ENCODE measurements at places on chromosomes 5 and 9.
A peak's percentile ranks its signal among the peaks of the same experiment; 100 is the strongest.

DNA sequence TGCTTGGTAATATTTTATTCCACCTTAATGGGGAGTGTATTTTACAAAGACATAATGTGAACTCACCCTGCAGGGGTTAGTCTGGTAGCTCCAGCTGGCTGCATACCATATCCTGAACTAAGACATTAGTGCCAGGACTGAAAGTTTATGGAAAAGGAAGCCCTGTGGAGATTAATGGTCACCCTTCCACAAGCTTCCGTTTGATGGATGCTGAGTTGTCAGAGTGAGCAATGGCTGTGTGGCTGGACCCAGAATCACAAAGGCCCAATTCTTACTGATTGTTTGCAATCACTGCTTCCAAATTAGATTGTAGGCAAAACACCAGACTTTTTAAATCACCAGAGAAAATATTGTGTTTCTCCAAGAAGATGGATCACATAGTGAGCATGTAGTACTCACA is 90.1 kb upstream of the TRPC7 start:
- no peak for DNase-seq

GRCh38 chr9:137301081-137301947 is 757 bp downstream of the NRARP start:
- DNase-seq: no peak

GRCh38 chr5:95403996-95404395 is 12.8 kb downstream of the FAM81B start:
- no peak for DNase-seq

GRCh38 chr5:169762338-169763095 is 125.4 kb downstream of the DOCK2 start:
- peak; percentile 61 for DNase-seq

DNA sequence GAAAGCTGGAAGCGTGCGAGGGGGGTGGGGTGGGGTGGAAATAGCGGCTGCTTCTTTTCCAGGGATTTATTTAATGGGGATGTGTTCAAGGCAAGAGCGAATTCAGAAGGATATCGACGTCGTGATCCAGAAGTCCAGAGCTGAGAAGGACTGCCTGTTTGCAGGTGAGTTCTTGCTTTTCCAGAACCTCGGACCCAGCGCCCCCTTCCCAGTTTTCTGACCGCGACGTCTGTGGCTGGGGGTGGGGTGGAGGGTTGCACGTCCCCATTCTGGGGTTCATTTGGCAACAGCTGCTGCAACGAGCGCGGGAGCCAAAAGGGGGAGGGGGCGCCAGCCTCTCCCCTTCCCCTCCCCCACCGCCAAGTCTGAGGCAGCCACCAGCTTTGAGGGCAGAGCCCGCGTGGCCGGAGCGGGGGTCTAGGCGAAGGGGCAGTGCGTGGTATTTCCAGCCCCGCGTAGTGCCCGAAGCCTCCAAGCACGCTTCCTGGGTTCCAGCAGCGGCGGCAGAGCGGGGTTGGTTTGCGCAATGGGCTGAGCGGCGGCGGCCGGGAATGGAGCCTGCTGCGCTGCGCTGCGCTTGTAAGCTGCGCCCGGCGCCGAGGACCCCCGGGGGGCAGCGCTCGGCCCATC is 701 bp downstream of the PARP8 start:
- DNase-seq: no peak

DNA sequence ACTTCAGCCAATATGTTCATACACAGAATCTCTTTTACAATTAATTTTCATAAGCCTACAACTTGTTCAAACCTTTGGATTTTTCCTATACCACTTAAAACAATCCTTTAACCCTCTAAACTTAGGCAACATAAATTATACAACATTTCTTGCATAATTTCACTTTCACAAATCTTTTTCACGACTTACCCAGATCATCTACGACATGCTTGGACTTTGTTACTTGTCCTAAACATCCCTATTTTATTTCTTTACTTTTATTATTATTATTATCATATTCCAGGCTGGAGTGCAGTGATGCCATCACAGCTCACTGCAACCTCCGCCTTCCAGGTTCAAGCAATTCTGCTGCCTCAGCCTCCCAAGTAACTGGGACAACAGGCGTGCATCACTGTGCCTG is 68.0 kb downstream of the CACNA1B start:
- DNase-seq: no peak

DNA sequence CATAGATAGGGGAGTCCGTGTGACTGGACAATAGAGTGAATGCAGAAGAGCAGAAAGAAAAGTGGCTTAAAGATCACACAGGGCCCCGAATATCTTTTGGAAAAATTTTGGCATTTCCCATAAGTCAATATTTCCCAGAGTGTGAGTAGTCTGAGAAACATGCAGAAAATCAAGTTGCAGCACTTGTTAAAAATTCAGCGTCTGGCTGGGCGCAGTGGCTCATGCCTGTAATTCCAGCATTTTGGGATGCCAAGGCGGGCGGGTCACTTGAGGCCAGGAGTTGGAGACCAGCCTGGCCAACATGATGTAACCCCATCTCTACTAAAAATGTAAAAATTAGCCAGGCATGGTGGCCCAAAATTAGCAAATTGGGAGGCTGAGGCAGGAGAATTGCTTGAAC is 227.0 kb downstream of the DRD1 start:
- DNase-seq: no peak
